ENCODE measurements at places on chromosomes 3 and 15.

DNA sequence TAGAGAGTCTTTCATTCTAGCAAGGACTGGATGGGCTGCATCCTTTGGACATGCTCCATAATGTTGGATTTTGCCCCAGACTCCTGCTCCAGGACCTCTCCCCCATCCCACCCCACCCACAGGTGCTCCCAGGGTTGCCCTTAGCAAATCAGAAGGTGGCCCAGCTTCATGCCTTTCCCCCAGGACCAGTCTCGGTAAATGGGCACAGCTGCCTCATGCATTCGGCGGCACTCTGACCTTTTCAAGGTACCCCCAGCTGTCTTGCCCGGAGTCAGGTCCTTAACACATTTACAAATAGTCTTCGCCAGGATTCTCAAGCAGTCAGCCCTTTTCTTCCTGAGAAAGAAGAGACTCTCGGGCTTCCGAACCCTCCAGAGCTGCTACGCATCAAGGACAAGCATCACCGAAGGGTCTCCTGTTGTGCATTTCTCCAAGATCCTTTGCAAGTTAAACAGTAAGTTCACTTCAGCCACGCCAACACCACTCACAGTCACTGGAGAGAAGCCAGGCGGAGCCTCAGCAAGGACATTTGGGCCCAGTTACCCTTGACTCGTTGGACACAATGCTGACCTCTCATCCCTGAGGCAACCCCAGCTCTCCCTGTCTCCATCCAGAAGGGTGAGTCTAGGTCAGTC, 287.8 kb downstream of the FAM43A start:
- no peak for DNase-seq

GRCh38 chr3:35617370-35617769, 22.0 kb upstream of the ARPP21 start:
- DNase-seq: no peak

GRCh38 chr3:194817592-194817930, 131.9 kb downstream of the FAM43A start:
- no peak for DNase-seq

GRCh38 chr3:58324391-58325390, 8.0 kb upstream of the PXK start:
- DNase-seq: no peak

GRCh38 chr3:126865736-126866135, 117.2 kb upstream of the PLXNA1 start:
- no peak for DNase-seq

DNA sequence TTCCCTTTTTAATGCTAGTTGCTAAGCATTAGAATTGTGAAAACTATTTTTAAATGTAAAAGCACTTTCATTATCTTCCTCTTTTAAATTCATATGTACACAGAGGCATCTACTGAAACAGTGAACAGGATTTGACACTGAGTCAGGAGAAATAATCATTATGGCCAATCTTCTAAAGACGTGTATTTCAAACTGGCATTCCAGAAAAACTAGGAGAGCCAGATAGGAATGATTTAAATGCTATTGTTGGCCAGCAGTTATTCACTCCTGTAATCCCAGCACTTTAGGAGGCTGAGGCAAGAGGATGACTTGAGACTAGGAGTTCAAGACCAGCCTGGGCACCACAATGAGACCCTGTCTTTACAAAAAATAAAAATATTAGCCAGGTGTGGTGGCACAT, 67.6 kb upstream of the RAP2B start:
- DNase-seq: no peak

- DNase-seq: no peak
Observed at GRCh38 chr3:149291178-149291577, 42.3 kb downstream of the TM4SF18 start.

GRCh38 chr3:77460326-77460725, 420.4 kb downstream of the ROBO2 start:
- no peak for DNase-seq
